ENCODE measurements at places on chromosomes 6 and 20. TPM values are rescaled to one million over a fixed set of nuclear protein-coding genes. Genes with fewer than 3 reads are reported as not detected.
A peak's percentile ranks its signal among the peaks of the same experiment; 100 is the strongest.

GRCh38 chr20:25036331-25036936 is 21.5 kb downstream of the ACSS1 start:
- no peak for DNase-seq

DNA sequence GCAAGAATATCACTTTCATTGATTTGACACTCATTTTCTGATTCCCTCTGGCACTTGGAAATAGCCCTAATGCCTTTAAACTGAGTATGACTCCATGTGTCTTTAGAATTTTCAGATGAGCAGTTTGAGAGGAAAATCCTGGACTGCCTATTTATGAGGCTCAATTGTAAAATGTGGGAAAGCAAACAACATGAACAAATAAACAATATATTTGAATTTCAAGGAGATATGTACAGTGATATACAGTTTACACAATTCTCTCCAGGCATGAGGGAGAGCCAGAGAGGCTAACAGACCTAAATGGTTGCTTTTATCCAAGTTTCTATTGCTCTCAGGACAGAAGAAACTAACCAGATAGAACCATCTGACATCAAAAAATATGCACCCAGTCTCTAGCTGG is 748.2 kb upstream of the NRSN1 start:
- no peak for DNase-seq

- DNase-seq, result no peak
Measured at GRCh38 chr6:152167641-152168603, 360.4 kb downstream of the ESR1 start.

DNA sequence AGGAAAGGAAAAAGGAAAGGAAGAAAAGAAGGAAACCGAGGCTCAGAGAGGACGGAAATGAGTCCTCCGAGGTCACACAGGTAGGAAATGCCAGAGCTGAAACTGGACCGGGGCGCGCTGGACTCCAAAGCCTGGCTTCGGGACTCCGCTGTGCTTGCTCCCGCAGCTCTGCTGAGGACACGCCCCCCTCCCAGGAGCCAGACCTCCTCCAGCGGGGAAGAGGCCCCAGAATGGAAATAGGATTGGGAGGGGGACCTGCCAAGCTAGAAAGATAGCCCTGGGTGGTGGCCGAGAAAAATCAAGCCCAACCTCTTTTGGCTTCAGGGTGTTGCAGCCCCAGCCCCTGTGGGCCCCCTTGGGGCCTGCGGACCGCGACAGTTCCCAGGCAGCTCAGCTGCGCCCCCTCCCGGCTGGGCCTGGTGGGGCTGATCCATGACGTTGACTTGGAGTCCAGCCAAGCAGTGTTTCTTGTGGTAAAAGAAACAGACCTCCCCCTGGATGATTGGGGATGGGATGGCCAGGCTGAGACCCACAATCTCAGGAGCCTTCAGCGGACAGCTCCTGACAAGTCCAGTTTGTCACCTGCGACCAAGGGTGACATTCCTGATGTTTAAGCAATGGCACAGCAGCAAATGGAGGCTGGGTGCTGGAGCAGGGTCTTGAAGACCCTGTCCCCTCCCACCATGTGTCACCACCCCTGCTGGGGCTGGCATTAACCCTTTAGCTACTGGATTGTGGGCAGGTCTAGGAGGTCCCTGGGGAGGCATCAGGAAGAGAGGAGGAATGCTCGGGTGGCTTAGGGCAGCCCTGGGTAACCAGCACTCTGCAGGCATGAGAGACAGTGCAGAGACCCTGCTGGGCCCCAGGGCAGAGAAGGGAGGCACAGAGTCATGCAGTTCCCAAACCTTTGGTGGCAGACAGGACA is 55.4 kb downstream of the RIPOR3 start:
- peak; percentile 86 for DNase-seq

DNA sequence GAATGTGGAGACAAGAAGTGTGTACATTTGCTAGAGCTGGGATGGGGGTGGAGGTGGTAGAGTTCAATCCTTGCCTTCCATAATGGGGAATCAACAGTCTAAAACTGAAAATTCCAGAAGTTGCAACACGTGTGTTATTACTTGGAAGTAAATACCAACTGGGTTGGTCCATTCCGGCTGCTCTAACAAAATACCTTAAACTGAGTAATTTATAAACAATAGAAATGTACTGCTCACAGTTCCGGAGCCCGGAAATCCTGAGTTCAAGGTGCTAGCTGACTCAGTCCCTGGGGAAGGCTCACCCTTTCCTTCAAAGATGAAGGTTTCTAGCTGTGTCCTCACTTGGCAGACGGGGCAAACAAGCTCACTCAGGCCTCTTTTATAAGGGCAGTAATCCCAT is 59.0 kb downstream of the RIN2 start:
- no peak for DNase-seq

DNA sequence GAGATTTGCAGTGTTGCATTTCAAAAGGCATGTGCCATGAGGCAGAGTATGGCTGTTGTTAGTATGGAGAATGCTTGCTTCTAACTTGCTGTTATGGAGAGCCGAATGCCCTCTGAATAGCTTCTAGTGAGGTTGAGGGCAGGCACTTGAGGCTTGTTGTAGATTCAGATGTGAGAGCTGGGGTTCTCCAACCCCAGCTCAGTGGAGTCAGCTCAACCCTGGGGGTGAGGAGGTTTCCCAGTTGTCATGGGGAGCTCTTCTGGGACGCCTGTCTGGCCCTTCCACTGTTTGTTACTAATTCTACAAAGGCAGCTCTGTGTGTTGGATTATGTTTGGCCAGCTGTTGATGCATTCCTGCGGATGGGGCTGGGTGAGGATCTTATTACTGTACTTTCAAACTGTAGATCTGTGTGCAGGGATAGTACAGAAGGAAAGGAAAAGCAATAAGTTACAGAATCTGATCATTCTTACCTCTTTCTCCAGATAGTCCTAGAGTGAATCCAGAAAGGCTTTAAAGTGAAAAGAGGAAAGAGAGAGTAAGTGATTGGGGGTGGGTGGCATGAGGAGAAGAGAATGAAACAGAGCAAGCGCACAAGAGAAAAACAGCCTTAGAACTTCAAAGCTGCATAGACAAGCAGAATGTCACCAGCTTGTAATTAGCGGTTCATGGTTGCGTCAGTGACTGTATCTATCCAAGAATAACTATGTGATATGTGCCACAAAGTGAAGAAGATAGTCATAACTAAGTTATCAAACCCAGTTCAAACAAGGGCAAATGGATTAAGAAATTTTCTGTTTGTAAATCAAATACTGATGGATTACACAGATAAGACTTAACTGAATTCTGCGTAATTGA is 148.7 kb downstream of the PRL start:
- peak; percentile 92 for DNase-seq

- no peak for DNase-seq
Measured at GRCh38 chr6:119172824-119173223, 94.4 kb upstream of the FAM184A start.

DNA sequence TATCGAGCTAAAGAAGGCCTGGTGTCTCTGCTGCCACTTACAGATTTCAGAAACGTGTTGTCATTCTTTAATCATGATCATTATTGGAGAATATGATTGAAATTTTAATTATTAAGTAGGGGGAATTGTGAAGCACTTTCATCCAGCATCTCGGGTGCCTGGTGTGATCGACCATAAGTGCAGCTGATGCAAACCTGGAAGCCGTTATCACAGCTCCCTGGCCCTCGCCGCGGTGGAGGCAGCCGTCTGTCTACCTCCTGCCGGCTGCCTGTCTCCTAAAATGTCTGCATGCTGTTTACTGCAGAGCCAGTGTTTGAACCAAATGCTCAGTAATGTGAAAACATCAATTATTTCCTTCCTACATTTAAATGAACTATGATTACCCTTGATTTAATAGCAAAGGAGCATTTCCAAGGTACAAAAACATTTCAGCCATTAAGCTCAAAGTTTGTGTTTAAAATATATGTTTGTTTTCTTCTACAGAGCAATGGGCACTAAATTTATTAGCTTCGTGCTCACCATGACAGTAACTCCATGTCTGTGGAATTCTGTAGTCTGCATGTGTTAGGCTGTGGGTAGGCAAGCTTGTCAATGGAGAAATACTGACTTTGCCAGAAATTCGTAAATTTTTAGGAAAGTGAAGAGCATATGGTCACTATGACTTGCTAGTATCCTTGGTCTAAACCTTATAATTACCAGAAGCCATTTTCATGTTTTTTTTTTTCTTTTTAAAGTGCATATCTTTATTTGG is 184.5 kb upstream of the AGPAT4 start:
- no peak for DNase-seq

DNA sequence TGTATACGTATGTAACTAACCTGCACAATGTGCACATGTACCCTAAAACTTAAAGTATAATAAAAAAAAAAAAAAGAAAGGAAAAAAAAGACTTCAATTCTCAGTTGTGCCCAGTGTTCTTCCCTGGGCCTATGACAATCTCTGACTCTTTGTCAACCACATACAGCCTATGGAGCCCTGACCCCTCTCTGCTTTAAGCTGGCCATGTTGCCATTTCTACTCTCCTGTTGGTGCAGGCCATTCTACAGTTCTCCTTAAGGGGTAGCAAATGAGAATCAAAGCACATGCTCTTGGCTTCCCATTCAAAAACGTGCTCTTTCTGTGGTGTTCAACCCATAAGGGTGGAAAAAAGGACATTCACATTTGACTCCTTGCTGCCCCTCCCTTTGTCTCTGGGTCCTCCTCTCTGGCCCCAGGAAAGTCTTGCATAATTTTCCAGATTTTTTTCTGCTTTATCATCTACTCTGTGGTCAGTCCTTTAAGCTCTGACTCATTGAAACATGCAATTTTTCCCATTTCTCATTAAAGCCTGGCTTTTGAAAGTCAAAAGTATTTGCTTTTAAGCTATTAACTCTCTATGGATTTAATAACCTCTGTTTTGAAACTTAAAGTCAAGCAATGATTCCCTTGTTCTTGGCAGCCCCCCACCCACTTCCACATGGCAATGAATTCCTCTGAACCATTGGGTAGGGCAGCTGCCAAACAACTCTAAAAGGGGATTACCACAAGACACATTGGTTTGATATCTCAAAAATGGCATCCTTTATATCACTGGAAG is 208.6 kb upstream of the MCHR2 start:
- no peak for DNase-seq

- peak; percentile 71 for DNase-seq
Measured at GRCh38 chr6:56659721-56660380, 17.2 kb upstream of the DST start.

GRCh38 chr6:80148220-80148619 is 41.7 kb downstream of the BCKDHB start:
- DNase-seq, result no peak

DNA sequence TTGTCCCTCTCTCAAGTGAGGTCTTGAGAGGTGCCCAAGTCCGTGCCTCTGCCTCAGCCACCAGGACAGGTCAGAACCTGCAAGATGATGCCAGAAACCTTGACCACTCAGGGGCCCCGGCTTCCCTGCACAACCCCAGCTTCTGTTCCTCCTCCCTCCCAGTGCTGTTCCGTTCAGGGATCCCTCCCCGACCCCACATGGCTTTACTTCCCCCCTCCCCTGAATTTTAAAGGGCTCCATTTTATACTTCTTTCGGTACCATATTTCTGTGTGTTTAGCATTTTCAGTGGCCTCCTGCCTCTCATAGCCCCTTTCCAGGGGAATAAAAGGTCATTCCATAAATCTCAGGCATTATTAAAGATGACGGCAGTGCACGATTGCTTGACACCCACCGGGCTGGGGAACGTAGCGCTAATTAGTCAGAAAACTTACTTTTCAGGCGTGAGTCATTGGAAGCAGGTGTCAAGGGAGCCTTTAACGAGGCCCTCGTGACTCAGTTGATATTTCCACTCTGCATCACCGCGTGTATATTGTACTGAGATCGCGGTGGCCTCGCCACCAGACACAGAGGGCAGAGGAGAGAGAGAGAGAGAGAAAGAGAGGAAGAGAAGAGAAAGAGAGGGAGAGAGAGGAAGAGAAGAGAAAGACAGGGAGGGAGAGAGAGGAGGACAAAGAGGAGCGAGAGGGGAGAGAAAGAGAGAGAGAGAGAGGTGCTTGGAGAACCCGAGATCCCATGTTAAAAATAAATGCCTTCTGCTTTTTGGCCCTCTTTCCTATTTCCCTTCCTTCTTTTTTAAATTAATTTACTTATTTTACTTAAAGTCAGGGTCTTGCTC is 21.3 kb downstream of the KCNG1 start:
- DNase-seq, result no peak

DNA sequence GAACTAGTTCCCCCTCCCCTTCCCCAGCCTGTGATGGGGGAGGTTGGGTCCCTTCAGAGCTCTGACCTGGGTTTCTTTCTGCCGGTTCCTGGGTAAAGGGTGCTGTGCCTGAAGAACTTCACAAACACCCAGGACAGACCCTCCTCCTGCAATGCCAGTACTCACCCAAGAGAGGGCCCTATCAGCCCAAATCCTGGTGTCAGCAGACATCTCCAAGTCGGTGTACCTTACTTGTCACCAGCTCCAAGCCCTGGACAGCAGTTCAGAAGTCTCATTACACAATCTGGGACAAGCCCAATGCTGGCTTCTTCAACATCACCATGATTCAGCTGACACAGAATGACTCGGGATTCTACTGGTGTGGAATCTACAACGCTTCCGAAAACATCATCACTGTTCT is 467 bp downstream of the TREML4 start:
- no peak for DNase-seq

DNA sequence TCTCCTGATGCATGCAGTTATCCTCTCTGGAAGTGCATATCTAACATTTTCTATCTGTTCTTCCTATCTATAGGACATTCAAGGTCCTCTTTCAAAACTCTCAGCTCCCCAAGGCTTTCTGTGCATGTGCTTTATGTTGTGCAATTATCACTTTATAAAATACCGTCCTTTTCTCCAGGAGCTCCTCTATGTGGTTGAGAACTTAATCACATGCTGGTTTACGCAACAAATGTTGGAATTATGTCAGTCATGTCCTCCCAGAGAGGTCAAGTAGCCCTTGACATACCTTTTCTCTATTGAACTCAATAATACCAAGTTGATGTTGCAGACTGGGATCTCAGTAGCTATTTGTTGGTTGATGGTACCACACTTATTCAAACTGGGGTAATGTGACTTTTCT is 388.4 kb downstream of the BTBD3 start:
- DNase-seq, result no peak

GRCh38 chr20:62548471-62548870 is 72.7 kb upstream of the GATA5 start:
- no peak for DNase-seq

- DNase-seq, result no peak
Measured at GRCh38 chr6:113599444-113599843, 257.7 kb upstream of the MARCKS start.

- no peak for DNase-seq
Measured at GRCh38 chr20:61629602-61630390, 377.7 kb downstream of the CDH4 start.

DNA sequence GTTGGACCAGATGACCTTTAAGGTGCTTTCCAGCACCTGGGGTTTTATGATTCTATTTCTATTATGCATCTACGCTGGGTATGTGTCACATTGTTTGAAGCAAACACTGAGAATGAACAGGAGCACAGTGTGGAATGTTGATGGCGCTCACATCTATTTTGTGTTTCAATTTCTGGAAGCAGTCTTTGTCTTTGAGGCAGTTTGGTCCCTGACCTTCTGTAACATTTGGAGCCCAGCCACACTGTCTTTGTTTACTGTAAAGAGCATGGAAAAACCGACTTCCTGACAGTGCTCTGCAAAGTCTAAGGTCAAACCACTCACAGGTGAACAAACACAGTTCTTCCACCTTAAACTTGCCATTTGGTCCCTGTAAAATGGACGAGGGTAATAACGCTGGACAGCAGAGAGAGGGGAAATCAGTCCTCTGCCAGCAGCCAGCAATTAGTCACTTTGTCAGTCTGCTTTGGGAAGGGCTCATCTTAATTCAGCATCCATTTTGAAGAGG is 155.5 kb downstream of the PRL start:
- DNase-seq, result peak; percentile 75

The LY6G5C gene
- 5.0 TPM for total RNA-seq

The ACTL10 gene
- total RNA-seq, result 0.26 TPM

Data from lung (tissue), 17 donors.